ENCODE measurements at places on chromosomes 5 and 9.

DNA sequence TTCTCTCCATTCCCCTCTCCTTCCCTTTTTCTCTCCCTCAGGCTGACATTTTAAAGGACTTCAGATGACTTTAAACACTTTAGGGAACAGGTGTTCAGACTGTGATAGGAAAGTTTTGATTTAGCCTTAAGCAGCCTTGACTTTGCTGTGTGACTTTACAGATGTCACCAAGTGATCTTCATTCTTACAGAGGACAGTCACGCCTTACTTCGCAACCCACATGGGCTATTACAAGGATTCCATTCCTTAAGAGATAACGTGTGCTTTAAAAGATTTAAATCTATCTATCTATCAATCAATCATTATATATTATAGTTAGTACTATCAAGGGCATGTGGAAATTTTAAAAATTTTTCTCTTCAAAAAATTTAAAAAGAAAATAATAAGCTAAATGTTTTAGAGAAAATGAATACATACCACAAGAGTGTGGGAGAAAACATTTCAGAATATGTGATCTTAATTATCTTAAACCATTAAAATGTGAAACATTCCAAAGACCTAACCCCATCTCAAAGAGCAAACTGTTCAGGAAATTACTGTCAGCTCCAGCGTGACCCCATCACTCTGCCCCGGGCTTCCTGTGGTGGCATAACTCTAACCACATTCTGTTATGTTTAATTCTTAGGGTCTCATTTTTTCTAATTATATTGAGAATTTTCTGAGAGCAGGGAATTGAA is 530.5 kb downstream of the SEMA5A start:
- no peak for DNase-seq

DNA sequence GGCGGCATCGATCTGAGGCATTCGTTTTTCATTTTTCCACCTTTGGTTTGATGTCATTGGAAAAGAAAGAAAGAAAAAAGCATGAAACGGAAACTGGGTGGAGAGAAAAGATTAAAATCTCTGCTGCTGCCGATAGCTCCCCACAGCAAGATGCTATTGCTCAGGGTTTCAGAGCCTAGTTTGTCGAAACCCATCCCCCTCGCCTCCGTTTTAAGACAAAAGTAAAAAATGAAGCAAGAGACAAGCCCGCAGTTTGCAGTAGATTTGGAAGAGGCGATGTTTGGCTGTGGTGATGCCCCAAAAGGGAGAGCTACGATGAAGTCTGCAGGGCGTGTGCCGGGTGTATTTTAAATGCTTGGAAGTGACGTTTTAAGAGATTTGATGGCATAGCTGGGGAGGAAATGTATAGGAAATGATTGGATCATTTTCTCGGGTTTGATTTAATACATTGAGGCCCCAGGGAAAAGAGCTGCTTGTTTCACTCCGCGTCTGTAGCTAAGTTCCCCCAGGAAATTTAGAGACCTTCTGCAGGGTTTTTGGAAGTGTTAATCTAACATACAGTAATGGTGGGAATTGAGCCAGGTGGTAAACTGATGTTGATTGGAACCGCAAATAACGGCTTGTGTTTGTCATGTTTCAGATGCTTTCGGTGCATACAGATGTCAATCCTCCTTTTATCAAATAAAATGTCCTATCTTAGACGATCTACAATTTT is 909 bp downstream of the NDFIP1 start:
- no peak for DNase-seq

DNA sequence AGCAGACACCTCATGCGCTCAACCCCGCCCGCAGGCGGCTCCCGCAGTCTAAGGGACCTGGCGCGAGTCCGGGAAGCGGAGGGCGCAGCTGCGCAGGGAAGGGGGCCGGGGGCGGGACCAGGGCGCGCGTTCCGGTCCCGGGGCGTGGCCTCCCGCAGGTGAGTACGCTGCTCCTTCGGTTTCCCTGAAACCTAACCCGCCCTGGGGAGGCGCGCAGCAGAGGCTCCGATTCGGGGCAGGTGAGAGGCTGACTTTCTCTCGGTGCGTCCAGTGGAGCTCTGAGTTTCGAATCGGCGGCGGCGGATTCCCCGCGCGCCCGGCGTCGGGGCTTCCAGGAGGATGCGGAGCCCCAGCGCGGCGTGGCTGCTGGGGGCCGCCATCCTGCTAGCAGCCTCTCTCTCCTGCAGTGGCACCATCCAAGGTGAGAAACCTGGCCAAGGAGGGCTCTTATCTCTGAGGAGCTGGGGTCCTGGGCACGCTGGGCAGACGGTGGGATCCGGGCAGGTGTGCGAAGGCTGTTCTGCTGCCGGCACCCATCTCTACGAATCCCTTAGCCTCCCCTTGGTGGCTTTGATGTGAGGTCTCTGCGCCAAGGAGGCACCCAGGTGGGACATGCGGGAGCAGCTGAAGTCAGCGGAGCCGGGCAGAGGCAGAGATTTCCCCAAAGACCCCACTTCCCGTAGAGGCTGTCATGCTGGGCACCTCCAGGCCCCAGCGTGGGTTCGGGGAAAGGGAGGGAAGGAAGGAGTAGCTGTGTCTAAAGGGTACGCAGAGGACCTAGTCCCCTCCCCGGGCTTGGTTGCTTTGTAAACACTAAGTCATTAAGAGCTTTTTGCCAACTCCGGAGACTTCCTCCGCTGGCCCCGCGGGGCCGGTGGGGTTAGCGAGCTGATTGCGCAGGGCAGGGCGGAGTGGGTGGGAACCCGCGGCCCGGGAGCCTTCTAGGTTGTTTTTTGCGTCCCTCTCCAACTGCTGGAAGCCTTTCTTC is at the start of gene F2RL1:
TSS of gene F2RL1 (plus strand) at position 187 of the 988 bp plus-strand sequence. CDS start at position 340, 153 bp downstream.
- peak; percentile 72 for DNase-seq

GRCh38 chr9:2802494-2802921 is 41.4 kb downstream of the PUM3 start:
- no peak for DNase-seq

DNA sequence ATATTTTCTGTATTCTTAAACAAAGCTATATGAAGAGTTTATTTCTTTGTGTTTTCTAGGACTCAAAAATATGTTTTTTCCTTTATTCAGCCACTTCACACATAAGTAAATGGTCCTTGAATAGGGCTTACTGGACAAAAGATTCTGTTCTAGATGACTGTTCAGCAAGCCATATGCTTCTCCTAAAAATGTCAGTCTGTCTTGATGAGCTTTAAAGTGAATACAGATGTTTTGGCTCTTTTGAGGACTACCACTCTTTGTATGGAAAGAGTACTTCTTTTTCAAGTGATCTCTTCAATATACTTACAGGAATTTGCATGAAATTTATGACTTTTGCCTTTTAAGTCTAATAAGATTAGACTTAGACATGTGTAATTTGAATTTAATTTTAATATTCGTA is 8.4 kb downstream of the NDUFS4 start:
- DNase-seq = no peak

- DNase-seq = no peak
Measured at GRCh38 chr9:25964239-25964638, 286.0 kb upstream of the TUSC1 start.

- no peak for DNase-seq
Measured at GRCh38 chr5:60945813-60946187, 795 bp downstream of the NDUFAF2 start.

GRCh38 chr5:86971034-86971571 is 296.6 kb upstream of the RASA1 start:
- no peak for DNase-seq

- no peak for DNase-seq
Measured at GRCh38 chr9:136083558-136084062, 11.5 kb downstream of the NACC2 start.

GRCh38 chr5:117089001-117089400 is 514.4 kb upstream of the SEMA6A start:
- DNase-seq = no peak

DNA sequence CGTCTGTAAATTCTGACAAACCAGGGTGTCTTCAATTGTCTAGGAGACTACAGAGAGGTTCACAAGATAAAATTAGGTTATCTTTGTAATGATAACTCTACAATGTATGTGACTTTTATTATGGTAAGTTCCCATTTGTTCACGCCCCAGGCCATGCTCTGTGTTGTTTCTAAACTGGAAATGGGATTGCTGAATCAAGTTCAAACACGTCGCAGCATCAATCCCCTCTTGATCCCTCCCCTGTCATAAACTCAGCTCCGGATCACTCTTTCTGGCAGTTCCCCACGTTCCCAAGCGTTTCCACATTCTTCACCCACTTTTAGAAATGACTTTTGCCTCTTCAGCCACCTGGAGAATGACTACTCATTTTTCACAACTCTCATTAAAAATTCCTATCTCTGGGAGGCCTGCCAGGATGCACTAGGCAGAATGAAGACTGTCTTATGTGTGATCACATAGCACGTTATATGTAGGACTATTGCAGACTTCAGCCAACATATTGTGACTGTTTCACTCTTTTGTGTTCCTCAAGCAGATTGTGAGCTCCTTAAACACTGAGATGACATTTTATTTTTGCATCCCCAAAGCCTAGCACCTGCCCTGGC is 1124.2 kb upstream of the WWC1 start:
- no peak for DNase-seq

DNA sequence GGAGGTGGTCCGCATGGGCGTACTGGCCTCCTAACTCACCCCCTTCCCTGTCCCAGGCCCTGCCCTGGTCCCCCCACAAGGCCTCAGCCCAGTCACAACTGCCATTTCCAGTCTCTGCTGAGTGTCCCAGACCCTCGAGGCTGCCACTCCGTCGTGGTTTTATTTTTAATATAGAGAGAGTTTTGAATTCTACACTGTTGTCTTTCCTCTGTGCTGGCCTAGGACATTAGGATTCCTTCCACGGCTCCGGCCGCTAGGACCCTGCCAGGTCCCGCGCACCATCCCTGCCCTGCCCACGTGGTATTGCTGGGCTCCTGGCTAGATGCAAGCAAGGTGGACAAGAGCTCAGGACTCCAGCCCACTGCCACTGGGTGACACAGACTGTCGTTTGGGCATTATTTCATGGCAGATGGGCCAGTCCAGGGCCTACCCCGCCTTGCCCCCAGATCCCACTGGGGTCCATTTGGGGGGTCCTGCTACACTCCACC is 53.3 kb downstream of the SAR1B start:
- DNase-seq = no peak

DNA sequence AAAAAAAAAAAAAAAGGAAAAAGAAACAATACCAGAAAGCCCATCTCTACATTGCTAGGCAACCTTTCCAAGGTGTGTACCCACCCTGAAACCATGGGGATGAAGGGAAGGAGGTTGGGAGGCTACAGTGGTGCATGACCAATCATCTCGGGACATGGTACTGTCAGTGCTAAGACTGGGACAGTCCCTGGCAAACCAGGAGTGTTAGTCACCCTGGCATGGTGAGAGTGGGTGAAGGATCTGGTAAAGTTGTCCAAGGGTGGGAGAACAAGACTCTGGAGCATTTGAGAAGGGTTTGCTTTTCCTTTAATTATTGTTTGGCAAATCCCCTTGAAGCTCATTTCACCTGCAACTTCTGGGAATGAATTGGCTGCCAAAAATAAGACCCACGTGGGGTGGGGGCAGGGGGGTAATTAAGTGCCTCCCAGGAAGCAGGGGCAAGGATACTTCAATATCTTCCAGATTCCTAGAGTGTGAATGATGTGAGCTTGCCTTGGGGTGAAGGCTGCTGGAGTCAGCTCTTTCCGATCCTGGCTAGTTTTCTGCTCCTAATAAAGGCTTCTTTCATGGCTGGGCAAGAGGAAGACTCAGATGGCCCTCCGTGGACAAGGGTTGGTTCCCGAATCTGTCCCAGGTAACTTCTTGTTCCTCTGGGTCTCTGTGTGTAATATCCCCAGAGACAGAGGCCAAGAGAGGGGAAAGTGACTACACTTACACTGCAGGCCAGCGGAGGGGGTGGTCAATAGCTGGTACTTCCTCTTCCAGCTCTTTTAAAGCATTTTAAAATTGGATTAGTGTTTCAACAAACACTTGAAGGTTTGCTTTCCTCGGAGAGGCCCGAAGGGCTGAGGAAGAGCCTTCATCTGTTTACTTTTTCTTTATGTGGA is 61.6 kb upstream of the SPRY4 start:
- no peak for DNase-seq

- no peak for DNase-seq
Measured at GRCh38 chr9:8428389-8428788, 628.8 kb upstream of the DMAC1 start.

DNA sequence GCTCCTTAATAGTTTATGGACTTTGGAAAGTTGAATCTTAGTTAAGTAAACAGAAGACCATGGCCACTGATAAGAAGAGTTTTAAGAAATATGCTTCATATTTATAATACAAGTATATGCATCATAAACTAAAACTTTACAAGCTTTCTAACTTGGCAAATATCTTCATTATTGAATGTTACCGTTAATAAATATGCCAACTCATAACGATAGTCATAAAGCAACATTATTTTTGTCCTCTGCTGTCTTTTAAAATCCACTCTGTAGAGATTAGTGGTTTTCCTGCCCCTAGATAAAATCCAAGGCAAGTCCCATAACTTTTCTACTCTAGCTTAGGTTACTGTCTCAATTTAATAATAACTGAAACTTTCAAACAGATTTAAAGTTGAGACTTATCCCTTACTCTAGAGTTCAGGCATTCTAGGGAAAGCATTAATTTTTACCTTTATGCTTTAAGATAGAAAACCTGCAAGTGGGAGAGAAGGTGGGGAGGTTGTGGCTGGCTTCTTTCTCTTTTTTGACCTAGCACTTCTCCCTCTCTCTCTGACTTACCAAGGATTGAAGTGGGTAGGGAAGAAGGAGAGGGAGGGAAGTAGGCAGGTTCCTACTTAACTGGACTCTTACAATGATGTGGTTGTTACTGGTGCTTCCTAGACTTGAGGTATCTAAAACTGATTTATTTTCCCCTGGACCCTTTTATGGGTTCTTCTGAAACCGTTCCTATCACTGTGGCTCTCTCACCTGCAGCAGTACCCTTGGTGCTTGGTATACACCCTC is 29.6 kb downstream of the RNF145 start:
- no peak for DNase-seq

GRCh38 chr5:121144764-121145163 is 680.7 kb downstream of the PRR16 start:
- no peak for DNase-seq

DNA sequence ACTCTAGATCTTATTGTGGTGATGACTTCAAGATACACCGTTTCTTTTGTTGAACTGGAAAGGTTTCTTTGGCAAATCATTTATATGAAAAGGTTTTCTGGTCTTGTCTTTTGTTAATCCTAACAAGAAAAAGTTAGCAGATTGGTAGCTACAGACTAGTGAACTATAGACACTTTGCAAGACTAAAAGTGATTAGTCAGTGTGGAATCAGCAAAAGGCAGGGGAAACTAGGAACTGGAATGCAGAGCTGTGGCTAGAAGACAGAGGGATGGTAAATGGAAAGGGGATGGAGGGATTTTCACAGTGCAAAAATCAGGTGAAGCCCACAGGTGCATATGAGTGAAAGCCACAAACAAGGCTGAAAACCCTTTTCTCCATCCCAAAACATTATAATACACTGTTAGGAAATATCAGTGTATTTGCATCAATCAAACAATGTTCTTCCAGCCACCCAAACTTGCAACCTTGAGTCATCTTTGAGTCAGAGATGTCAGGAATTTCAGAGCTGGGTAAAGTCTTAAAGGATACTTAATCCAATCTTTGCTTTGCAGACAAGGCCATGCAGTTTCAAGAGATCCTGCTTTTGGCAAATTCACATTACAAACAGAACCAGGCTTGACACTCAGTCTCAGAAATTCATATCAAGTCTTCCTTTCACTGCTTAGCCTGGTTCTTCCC is 52.7 kb downstream of the PLK2 start:
- DNase-seq = no peak

GRCh38 chr9:127763918-127764384 is 14.5 kb downstream of the SH2D3C start:
- DNase-seq = no peak

- no peak for DNase-seq
Measured at GRCh38 chr5:1792842-1793266, 6.8 kb downstream of the MRPL36 start.

- no peak for DNase-seq
Measured at GRCh38 chr9:137984005-137984404, 106.4 kb downstream of the CACNA1B start.

- DNase-seq = no peak
Measured at GRCh38 chr5:10621832-10622231, 58.0 kb downstream of the ANKRD33B start.

Data from NCI-H1048 (cell line).